ENCODE measurements at places on chromosomes 7 and 10.

- DNase-seq: no peak
These were observed 29.1 kb downstream of the SPOCK2 start for GRCh38 chr10:72058989-72059842.

DNA sequence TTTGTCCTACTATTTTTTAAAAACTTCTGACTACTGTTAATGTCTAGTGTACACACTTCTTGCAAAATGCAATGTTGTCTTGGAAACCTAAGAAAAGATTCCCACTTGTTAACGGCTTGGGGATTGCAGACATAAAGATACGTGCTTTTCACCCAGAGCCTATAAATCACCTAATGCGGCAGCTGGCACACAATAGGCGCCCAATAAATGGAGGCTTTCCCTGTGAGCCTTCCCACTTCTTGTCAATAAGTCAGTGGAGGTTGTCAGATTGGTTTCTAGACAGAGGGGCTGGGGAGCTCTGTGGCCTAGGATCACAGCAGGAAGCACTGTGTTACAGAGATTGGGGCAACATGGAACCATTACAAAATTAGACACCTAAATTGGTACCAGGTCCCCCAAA, 74.7 kb downstream of the VSTM4 start:
- DNase-seq: no peak

GRCh38 chr7:51764976-51765375, 448.4 kb upstream of the COBL start:
- no peak for DNase-seq

DNA sequence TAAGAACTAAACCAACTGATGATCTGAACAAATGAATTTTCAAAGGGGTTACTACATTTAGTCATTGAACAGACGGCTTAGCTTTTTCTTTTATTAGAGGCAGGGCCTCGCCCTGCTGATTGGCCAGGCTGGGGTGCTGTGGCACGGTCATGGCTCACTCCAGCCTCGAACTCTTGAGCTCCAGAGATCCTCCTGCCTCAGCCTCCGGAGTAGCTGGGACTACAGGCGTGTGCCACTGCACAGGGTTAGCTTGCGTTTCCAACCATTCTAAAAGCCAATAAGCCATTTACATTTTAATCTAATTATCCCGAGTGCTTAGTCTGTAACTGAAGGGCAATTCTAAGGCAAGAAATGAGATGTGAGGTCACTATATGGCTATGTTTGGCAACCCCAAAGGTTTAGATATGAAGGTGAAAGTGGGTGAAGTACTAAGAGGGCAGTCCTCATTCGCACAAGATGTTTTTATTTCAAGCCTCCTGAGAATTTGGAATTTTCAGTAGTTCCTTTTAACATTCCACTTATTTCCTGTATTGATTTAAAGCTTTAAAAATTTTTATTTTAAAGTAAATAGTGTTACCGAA, 1.6 kb upstream of the CDK13 start:
- no peak for DNase-seq
